ENCODE measurements at places on chromosomes 13 and 19.
A peak's percentile ranks its signal among the peaks of the same experiment; 100 is the strongest.

DNA sequence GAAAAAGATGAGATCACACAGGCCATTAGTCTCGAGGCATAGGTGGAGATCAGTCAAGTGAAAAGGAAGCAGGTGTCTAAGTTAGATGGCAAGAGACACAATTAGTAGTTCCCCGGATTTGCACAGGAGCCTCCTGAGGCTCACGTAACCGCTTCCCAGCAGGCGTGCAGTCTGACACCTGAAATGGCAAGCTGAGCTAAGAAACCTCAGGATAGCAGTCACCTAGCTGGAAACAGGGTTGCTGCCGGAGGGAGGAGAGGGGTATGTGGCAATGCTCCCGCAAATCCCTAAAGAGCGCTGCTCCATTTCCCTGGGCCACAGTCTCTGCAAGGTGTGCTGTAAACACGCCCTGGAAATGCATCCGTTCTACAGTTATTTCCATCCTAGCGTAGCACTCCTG, 1151.0 kb downstream of the DIAPH3 start:
- DNase-seq, result peak; percentile 65

- DNase-seq, result no peak
These were observed 126.7 kb downstream of the MAB21L1 start for GRCh38 chr13:35349673-35350278.

GRCh38 chr19:57802269-57802668, 12.4 kb downstream of the ZNF552 start:
- no peak for DNase-seq

DNA sequence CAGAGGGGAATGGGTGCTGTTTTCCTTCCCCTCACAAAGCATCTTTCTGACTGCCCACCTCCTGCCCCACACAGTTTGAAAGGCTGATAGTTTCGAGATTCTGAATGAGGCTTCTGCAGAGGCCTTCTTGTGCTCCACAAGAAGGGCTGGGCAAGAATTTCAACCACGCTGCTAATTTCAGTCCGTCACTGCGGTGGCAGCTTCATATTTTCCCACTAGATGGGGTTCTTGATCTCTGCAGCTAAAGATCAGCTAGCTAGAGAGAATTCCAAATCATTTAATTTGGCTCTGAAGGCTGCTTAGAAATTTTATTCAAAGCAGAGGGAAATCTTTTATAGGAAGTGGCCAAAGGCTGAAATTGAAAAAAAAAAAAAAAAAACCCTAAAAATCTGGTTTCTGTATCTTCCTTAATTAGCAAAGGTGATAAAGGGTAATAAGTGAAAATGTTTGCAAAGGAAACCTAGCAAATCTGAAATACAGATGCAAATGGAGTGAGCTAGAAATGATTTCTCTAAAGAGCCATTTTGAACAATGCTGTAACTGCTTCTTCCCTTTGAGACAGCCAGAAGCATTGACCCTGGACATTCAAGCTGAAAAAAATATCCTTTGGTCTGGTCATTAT, 38.0 kb upstream of the C13orf42 start:
- peak; percentile 54 for DNase-seq

- DNase-seq, result no peak
These were observed 2.7 kb downstream of the PRKACA start for GRCh38 chr19:14114854-14115253.

- no peak for DNase-seq
These were observed 1.8 kb downstream of the LSM4 start for GRCh38 chr19:18320865-18321733.

DNA sequence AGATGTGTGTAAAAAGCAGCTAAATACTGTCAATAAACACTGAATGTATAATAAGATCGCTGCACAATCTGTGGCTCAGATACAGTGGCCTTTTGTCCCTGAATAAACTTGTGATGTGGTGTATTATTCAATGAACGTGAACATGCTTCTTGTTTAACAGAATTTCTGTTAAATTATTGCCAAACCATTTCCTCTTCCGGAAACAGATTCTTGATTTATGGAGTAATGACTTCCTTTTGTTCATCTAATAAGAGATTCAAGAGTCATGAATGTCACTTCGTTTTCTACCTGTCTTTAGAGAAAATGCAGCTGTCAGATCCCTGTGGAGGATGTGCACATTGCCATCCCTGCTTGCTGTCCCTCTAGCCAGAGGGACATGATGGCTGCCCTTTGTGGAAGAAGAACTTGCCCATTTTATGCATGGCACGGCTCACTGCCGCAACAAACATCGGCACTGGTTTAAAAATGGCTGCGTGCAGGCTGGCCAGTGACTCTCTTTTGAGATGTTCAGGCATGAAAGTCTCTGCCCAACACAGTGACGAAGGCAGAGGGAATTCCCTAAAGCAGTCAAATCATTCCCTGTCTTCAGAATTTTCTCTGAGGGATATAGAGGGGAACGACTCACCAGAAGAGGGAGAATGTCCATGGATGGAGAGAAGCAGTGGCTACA, 3.1 kb upstream of the TNFSF13B start:
- no peak for DNase-seq

DNA sequence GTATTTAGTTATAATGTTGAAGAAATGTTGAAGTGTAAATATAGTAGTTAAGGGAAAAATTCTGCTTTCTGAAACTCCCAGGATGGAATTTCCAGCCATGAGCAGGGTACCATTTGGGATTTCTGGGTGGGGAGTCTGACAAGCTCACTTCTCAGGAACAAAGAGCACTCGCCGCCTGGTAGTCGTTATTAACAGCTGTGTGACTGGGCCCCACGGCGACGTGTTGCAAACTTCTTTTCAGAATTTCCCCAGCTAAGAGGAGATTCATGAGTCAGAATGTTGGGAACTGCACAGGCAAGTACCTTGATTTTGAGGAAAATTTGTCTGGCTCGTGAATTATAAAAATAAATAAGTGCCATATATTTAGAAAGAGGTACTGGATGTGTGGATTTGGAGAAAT, 103.7 kb downstream of the LACC1 start:
- no peak for DNase-seq

DNA sequence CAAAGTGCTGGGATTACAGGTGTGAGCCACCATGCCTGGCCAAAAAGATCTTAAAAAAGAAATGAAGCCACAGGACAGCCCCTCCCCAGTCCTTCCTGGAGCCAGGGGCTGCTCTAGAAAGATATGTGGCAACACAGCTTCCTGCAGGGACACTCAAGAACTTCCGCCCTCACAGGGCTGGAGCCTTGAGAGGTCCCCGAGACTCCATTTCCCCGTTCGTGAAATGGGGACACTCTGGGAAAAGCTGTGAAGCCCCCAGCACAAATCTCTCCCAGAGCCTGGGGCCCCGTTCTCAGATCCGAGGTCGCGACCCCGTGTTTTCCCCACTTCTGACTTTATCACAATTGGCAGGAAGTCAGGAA, 2.5 kb upstream of the GPX4 start:
- no peak for DNase-seq

GRCh38 chr19:5594521-5594950, 26.8 kb upstream of the TINCR start:
- no peak for DNase-seq

DNA sequence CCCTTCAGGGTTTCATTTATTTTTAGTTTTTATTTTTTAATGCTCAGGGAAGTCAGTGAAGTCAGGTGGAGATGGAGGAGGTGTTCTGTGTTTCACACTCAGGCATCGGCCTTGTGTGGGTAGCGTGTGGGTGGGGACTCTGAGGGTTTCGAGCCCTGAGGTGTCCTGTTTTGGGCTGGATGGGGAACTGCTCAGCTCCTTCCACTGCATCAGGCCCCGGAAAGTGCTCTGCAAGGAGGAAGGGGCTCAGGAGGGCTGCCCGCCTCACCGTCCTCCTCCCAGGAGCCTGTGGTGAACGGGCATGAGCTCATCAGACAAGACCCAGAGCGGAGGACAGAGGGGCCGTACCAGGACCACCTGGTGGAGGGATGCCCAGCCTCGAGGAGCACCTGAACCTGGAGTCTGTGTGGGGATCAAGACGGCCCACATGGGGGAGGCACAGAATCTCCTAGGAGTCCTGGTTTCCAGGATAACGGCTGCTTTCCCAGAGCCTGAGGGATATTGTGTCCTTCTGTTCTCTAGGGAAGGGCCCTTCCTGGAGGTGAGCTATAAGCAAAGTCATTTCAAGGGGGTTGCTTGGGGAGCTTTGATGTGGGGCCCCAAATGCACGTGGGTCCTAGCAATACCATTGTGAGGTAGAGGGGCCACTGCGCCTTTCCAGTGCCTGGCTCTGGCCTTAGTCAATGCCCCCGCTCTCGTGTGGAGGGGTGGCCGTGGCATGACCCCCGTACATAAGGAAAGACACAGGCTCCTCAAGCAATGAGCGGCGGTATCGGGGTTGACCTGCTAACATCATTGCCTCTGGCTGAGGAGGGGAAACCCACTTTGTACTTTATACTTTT, 13.5 kb upstream of the GAS6 start:
- no peak for DNase-seq

DNA sequence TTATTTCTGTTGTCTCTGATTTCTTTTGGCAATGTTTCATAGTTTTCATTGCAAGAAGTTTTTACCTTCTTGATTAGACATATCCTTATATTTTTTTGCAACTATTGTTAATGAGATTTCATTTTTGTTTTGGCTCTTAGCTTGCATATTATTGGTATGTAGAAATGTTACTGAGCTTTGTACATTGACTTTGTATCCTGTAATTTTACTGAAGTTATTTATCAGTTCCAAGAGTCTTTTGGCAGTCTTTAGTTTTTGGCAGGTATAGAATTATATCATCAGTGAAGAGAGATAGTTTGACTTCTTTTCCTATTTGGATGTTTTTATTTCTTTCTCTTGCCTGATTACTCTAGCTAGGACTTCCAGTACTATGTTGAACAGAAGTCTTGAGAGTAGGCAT, 375.7 kb downstream of the TDRD3 start:
- no peak for DNase-seq

DNA sequence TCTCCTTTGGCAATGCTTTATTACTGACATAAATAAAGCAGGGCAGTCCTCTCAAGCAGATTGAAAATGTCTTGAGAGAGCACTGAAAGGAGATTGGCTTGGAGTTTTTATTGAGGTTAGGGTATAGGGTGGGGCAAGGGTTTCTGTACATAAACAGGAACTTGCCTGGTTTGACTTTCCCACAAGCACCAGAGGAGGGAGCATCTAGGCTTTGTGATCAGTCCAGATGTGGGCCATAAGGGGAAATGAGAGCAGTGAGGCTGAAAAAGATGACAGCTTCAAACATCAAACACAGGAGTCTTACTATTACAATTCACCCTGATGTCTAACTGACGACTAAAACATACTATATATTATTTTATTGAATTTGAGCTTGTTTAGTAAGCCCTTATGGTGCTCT, 260.9 kb downstream of the MTUS2 start:
- DNase-seq, result no peak

DNA sequence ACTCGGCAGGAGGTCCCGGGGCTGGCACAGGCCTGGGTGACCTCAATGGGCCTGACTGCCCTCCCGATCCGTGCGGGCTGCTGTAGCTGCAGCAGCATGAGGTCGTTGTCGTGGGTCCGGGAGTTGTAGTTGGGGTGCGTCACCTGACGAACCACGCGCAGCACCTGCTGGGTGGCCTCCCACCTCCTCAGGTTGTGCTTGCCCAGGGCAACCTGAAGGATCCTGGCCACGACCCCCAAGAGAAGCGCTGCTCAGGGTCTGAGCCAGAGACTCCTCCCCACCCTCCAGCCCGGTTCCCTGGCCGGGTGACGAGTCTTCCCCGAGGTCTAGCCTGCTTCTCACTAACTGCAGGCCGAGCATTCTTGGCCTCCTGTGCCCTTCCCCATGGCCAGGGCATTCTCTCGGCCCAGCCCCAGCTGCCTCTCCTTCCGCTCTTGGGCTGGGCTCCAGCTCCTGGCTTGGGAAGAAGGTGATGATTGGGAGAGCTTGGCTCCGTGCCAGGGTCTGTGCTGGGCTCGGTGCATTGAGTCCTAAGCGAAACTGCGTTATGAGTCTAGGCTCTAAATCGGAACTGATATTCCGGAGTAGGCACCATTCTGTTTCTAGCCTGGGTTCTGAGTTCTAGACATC, 3.1 kb downstream of the KLK14 start:
- DNase-seq, result no peak

- no peak for DNase-seq
These were observed 515.0 kb downstream of the TBC1D4 start for GRCh38 chr13:74966814-74967424.

GRCh38 chr13:100962585-100962984, 288.0 kb upstream of the TMTC4 start:
- no peak for DNase-seq

- DNase-seq, result no peak
These were observed 2.0 kb downstream of the RAB8A start for GRCh38 chr19:16113727-16114126.

GRCh38 chr13:109770436-109770835, 15.9 kb downstream of the IRS2 start:
- DNase-seq, result no peak

DNA sequence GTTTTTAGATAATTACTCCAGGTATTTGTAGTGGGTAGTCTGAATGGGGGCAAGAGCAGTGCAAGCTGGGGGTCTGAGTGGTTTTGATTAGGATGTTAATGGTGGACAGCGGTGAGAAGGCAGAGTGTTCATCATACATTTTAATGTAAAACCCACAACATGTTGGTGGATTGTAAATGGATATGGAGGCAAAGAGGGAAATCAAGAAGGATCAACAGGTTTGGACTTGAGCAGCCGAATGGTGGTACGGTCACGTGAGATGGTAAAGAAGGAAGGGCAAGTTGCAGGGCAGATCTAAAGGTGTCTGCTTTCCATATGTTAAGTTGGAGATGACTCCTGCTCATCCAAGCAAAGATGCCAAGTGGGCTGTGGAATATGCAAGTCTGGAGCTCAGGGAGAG, 9.5 kb downstream of the ZNF30 start:
- no peak for DNase-seq

DNA sequence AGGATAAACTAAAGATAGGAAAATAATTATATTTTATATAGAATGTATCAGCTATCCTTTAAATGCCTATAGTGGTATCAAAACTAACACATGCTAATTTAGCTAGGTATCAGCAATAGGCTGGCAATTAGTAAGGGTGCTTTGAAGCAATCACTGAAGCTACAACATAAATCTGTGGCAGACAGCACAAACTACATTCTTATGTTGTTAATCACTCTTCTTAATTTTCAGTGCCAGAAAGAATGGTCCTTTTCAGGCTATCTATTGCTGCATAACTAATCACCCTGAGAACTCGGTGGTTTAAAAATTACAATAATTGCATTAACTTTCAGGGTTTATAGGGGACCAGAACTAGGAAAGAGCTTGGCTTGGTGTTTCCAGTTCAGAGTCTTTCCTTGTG, 963.1 kb downstream of the EFNB2 start:
- DNase-seq, result no peak

DNA sequence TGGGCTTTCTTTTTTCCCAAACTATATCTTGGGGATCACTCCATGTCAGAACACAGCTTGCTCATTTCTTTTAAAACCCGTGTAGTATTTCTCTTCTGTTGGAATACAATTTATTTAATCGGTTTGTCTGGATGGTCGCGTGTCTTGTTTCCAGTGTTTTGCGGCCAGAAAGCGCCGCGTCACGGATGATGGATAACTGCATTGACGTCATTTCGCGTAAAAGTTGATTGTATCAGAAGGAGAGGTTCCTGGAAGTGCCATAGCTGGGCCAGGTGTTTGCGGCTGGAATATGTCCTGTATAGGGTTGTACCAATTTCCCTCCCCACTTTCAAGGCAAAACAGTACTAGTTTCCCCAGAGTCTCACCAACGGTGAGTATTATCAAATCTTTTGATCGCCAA, 9.7 kb downstream of the ACTL9 start:
- DNase-seq, result no peak

GRCh38 chr13:43783820-43784219, 3.0 kb downstream of the ENOX1 start:
- no peak for DNase-seq

Data from NCI-H2107 (cell line).